Endothelial cell (in vitro differentiated cells): ENCODE measurements at places on chromosomes 7 and 10. TPM values are rescaled to one million over a fixed set of nuclear protein-coding genes. Genes with fewer than 3 reads are reported as not detected.
A peak's percentile ranks its signal among the peaks of the same experiment; 100 is the strongest.

Gene SRRM3
- total RNA-seq, result 27.1 TPM

Gene TNKS2
- total RNA-seq, result 52.5 TPM

DNA sequence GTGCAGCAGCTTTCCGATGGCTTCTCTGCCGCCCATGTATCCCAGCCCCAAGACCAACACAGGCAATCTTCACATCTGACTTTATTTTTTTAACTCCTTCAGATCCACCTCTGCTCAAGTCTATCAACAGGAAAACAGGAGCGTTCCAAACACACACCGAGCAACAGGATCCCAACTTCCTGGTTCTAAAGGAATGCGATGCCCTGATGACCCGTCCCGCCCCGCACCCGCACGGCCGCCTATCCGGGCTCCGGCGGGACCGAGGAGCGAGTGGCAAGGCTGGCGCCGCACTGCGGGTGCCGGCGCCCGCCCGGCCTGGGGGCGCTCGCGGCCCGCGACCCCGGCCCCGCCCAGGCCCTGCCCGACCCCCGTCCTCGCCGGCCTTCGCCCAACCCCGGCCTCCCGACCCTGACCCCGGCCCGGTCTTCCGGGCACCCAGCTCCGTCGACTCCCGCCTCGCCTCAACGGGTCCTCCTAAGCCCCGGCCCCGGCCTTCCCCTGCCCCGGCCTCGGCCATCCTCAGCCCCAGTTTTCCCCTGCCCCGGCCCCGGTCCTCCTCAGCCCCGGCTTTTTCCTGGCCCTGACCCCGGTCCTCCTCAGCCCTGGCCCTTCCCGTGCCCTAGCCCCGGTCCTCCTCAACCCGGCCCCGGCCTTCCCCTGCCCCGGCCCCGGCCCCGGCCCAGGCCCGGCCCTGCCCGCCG is 730 bp downstream of the LARP4B start:
- H3K36me3 ChIP-seq, result peaks cover 15% of the 10 kb centered on the region
- H3K4me3 ChIP-seq, result peak overlapping the region; percentile 99
- H3K27ac ChIP-seq, result peak overlapping the region; percentile 99
- H3K27me3 ChIP-seq, result peaks cover 17% of the 10 kb centered on the region
- DNase-seq, result peak; percentile 73

DNA sequence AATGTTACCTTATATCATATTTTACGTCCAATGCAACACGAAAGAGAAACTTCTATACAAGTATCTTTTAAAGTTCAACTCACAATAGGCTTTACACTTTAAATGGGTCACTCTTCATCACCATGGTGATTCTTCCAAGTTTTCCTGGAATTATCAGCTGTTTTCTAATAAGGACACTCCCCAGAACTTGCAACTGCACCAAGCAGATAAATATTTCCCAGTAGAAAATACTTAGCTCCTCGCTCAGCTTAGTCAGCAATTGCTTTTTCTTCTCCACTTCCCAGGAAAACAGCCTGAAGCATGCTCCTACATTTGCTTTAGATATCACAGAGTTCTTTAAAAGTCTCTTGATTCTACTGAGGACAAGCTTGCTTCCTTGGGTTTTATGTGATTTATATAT is 25.7 kb upstream of the ADD3 start:
- H3K4me1 ChIP-seq, result peaks cover 4% of the 10 kb centered on the region
- no peak overlapping the region for H3K4me3 ChIP-seq
- no peak for DNase-seq
- no peaks in the 10 kb centered on the region for H3K27me3 ChIP-seq
- no peak overlapping the region for H3K27ac ChIP-seq
- H3K36me3 ChIP-seq, result no peaks in the 10 kb centered on the region
